Iris pigment epithelial cell (primary cell): ENCODE measurements at places on chromosomes 5 and 9.

- DNase-seq, result no peak
Measured at GRCh38 chr5:113043491-113043931, 66.9 kb downstream of the DCP2 start.

GRCh38 chr9:72753266-72753893, 199.5 kb downstream of the ALDH1A1 start:
- peak; percentile 40 for DNase-seq

DNA sequence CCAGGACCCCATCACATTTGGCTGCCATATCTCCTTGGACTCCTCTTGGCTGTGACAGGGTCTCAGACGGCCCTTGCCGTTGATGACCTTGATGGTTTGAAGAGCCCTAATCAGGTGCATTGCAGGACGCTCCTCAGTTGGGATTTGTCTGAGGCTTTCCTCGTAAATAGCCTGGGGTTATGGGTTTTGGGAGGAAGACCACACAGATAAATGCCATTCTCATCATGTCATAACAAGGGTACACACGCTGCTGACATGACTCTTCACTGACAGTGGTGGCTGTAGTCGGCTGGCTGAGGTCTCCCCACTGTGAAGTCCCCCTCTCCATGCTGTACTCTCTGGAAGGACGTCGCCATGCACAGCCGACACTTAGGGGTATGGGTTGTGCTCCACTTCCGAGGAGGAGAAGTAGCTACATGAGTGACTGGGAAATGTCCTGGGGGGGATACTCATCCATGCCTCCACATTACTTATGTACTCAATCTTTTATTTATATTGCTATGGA, 42.9 kb upstream of the SPTLC1 start:
- no peak for DNase-seq

DNA sequence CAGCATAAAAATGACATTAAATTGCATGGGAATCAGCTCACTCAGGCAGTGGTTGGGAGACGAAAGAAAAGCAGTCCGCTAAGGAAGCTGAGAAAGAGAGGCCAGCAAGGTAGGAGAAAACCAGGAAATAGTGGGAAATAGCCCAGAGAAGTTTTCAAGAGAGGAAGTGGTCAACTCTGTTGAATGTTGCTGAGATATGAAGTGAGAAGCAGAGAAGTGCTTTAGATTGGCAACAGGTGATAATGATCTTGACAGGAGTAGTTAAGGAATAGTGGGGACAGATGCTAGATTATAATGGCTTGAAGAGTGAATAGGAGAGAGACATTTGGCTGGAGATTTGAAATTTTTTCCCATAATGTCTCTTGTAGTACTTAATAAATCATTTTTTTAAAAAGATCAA, 30.8 kb downstream of the CNTRL start:
- DNase-seq, result no peak

- no peak for DNase-seq
Measured at GRCh38 chr5:132767150-132767549, 9.9 kb downstream of the SEPTIN8 start.

DNA sequence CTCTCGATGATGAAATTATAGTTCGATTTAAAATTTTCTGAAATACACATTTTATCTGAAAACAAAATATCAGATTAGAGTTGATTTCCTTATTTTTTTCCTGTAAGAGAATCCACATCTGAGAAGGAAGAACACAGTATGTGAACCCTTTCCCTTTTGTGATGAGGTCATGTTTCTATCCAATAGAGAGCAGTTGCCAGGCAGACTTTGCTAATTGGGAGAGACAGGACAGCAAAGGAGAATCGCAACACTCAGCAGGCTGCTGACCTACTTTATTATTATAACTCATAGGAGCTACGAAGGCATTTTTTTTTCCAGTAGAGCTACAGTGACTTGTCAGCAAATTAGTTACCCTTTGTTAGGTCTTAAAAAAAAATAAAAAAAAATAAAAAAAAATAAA, 242.1 kb downstream of the HCN1 start:
- DNase-seq, result peak; percentile 65

DNA sequence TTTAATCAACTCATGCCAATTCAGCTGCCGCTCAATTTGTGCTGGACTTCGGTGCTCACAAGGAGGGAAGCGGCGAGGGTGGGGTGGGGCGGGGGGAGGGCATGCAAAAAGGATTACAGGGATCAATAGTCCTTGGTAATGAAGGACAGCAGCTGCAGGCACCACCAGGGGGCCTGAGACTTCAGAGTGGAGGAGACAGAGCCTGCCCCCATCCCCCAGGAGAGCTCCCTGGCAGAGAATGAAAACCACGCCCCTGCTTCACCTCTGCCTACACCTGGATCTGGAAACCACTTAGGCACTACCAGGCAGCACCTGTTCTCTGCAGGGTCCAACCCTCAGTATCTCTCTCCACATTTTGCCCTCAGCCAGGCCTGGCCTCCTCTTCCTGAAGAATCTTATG, 155.6 kb downstream of the TRIM32 start:
- no peak for DNase-seq

DNA sequence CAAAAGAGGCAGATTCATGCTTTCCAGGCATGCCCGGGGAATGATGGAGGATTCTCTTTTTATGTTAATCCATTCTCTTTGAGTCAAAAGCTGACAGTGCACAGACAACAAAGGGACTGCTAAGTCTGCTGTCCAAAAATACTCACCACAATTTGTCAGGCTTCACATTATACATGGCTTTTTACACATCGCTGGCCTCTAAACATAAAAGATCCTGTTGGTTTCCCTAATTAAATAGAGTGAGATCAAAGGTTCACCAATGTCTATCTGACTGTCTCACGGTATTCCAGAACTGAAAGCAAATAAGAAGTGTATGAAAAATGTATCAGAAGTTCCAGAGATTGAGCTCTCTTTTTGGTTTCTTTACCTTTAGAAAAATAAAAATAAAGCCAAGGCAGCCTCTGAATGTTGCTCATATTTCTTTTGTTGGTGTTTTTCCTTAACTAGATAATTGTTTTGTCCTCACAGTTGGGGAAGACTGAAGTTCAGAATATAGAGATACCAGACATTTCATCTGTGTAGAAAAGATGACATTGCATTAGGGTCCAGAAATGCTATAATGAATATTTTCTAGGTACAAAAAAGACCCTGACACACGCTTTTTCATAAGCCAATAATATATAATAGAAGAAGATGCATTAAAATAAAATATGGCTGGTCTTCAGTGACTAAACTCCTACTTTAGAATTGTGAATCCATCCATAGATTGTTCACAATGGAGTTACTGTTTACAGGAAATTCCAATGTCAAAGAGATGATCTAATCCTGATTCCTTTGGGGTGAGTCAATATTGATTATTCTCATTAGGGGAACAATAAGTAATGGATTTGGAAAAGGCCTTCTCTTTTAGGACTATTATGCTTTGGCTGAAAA, 688.2 kb upstream of the CDH6 start:
- peak; percentile 49 for DNase-seq

- no peak for DNase-seq
Measured at GRCh38 chr5:74722271-74722670, 37.2 kb downstream of the HEXB start.

- DNase-seq, result peak; percentile 48
Measured at GRCh38 chr5:126369995-126370731, 53.0 kb upstream of the GRAMD2B start.

- no peak for DNase-seq
Measured at GRCh38 chr9:136292026-136292538, 11.8 kb downstream of the CCDC187 start.

DNA sequence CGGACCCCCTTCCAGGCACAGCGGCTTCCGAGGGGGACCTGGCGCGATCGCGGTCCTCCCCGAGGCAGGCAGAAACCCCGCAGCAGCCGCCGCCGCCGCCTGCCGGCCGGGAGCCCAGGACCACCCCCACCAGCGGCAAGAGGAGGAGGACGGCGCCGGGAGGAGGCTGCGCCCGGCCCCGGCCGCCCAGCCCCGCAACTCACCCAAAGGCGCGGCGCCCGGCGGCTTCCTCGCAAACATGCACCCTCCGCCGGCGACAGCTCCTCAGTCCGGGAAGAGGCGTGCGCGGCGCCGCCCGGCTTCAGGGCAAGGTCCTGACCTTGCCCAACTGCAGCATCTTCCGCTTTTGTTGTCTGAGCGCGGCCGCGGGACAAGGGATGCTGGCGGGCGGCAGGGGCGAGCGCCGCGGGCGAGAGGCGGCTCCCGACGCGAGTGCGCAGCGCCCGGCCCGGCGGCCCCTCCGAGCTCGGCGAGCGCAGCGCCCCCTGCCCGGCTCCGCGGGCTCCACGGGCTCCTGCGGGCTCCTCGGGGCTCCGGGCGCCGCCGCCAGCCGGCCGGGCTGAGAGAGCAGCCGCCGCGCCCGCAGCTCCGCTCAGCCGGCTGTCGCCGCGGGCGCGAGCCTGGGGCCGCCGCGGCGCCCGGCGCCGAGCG, 507 bp downstream of the CTNND2 start:
- peak; percentile 13 for DNase-seq

DNA sequence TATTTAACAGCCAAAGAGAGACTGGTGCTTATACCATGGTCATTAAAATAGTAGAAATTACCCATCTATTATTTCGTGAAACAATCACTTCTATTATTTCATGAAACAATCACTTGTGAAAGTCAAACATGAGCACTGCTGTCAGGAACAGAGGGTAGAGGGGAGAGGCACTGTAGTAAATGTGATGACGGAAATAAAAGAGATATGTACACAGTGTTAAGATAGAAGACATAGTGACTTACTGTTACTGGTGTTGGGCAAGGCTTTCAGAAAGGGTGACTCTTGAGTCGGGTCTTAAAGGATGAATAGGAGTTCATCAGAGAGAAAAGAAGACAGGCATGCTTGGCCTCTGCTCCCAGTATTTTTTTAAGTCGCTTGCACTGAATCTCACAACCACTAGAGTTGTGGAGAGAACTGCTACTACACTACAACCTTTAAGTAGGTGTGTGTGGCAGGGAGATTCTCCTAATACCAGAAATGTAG, 162.6 kb upstream of the GNA14 start:
- DNase-seq, result no peak

GRCh38 chr5:111514087-111514486, 1.8 kb upstream of the STARD4 start:
- DNase-seq, result no peak

DNA sequence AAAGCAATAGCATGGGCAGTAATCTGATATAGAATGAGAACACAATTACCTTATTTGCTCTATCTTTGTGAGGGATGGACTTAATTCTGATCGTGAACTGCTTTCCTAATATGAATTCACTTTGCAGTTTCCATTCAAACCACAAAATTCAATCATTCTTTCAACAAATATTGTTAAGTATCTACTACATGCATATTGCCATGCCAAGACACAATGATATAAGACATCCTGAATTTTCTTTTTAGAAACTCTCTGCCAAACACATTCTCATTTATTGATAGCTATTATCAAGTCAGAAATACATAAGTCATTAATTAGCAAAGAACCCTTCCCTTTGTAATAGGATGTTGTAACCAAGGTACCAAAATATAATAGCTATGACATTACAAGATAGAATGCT, 121.6 kb upstream of the TARS1 start:
- DNase-seq, result no peak

- DNase-seq, result peak; percentile 46
Measured at GRCh38 chr5:95780597-95780996, 41.9 kb downstream of the GLRX start.

- DNase-seq, result no peak
Measured at GRCh38 chr9:127873886-127874285, 3.6 kb downstream of the AK1 start.

DNA sequence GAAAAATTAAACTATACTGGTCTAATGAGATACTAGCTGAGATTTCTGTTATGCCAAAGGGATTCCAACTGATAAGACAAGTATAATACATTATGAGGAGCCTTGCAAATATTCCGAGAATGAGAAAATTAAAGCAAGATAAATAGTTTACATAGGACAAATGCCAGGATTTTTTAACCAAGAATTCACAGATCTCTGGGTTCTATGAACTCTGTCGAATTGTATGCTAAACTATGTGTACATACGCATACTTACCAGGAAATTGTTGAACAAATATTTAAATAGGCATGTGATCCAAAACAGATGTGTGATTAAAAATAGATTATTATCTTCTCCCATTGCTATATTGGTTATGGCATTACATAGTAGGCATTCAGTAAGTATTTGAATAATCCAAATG, 616.6 kb downstream of the GABRG2 start:
- no peak for DNase-seq

DNA sequence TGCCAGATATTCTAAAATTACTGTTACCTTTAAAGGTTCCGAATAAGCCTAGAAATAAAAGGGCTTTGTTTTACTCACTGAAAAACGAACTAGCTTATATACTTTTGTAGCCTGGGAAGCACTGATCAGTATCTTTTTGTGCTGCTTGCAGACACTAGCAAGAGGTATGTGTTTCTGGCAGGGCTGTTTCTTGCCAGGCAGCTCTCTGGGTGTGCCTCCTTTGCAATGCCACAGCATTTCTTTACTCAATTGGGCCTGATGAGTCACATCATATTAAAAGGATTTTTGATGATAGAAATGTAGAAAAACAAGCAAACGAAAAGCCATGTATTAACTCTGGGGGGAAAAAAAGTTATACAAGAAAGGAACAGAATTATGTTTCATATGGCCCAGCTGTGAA, 35.6 kb downstream of the CD180 start:
- peak; percentile 62 for DNase-seq
